Regular cardiac myocyte (primary cell): ENCODE measurements at places on chromosomes 7 and 10. TPM values are rescaled to one million over a fixed set of nuclear protein-coding genes. Genes with fewer than 3 reads are reported as not detected.

Gene STEAP1B
- 13.2 and 25.3 TPM in 2 replicates for total RNA-seq

Gene BEND7
- 0.58 and 2.3 TPM in 2 replicates for total RNA-seq

Gene NPY
- total RNA-seq = not detected in 2 replicates

Gene TDRD1
- 1.9 and 5.1 TPM in 2 replicates for total RNA-seq

Gene GHRHR
- not detected in 2 replicates for total RNA-seq

Gene RNF148
- 0.28 and 0.38 TPM in 2 replicates for total RNA-seq

Gene IGF2BP3
- total RNA-seq = 20.3 and 36.0 TPM in 2 replicates

Gene TAS2R16
- not detected in 2 replicates for total RNA-seq

Gene BTBD16
- total RNA-seq = under 0.01 TPM in 1 of 2 replicates, not detected in the other

Gene REPIN1
- 35.5 and 37.0 TPM in 2 replicates for total RNA-seq

Gene MALRD1
- 0.28 TPM in 1 of 2 replicates, not detected in the other for total RNA-seq

Gene CALML5
- total RNA-seq = not detected in 2 replicates

Gene RBP3
- not detected in 2 replicates for total RNA-seq

Gene ECHS1
- total RNA-seq = 62.6 and 88.2 TPM in 2 replicates

Gene EPDR1
- total RNA-seq = 54.1 and 119 TPM in 2 replicates

Gene UFSP1
- 6.1 and 6.8 TPM in 2 replicates for total RNA-seq

Gene CLEC5A
- total RNA-seq = not detected in 2 replicates

Gene PHKG1
- total RNA-seq = 1.4 TPM in 1 of 2 replicates, not detected in the other

Gene LRRC61
- 0.85 and 0.96 TPM in 2 replicates for total RNA-seq

Gene MMD2
- not detected in 2 replicates for total RNA-seq

Gene HACD1
- 23.7 and 30.5 TPM in 2 replicates for total RNA-seq

Gene MSS51
- total RNA-seq = 1.2 and 2.3 TPM in 2 replicates

Gene BHLHA15
- 0.77 and 2.8 TPM in 2 replicates for total RNA-seq

Gene PAX2
- total RNA-seq = 0.38 TPM in 1 of 2 replicates, not detected in the other

Gene C10orf90
- total RNA-seq = under 0.01 and 0.38 TPM in 2 replicates
